Natural killer cell (primary cell): ENCODE measurements at places on chromosomes 13 and 19. TPM values are rescaled to one million over a fixed set of nuclear protein-coding genes. Genes with fewer than 3 reads are reported as not detected.
A peak's percentile ranks its signal among the peaks of the same experiment; 100 is the strongest.

DNA sequence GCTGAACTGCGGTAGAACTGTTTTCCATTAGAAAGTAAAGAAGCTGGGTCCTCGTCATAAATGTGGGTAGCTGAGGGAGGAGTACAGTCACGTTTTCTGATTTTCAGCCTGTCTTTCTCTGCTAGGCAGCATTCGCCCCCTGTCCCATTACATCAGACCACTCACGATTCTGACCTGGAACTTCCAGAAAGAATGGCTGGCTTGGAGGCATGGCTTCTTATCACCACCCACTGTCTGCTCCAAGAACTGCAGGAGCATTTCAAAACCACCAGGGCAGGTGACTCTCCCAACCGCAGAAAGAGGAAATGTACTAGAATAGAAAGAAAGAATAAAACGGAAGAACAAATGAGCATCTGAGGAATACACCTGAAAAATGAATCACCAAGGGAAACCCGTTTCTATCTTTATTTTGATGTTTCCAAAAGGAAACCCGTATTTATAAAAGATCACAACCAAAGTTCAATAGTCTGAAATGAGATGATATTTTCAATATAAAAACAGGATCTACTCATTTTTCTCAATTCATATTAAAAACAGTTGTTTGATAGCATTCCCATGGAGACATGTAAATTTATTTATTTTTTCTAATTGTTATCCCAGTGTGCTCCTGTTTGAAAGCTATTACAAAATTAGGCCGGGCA, 22.1 kb upstream of the POMP start:
- H3K27ac ChIP-seq = no peak overlapping the region
- H3K27me3 ChIP-seq = peaks cover 3% of the 10 kb centered on the region
- H3K4me1 ChIP-seq = no peaks in the 10 kb centered on the region
- DNase-seq = peak; percentile 76
- H3K4me3 ChIP-seq = no peak overlapping the region

DNA sequence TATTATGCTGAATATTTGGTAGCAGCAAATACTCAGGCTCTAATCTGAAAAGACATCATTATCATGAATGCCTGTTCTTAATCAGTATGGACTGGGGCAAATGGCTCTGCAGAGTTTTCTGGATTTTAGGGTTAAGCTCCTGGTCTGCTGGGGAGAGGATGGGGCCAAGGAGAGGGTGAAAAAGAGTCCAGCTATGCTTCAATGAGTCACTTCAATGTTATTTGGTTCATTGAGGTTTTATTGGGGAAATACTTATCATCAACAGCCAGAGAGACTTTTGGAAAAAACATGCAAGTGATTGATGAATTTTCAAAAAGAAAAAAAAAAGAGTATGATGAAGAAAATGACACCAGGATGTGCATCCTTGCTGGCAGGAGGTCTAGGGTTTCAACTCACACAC, 278.3 kb downstream of the UQCRFS1 start:
- no peak overlapping the region for H3K27ac ChIP-seq
- no peak for DNase-seq
- no peaks in the 10 kb centered on the region for H3K36me3 ChIP-seq

DNA sequence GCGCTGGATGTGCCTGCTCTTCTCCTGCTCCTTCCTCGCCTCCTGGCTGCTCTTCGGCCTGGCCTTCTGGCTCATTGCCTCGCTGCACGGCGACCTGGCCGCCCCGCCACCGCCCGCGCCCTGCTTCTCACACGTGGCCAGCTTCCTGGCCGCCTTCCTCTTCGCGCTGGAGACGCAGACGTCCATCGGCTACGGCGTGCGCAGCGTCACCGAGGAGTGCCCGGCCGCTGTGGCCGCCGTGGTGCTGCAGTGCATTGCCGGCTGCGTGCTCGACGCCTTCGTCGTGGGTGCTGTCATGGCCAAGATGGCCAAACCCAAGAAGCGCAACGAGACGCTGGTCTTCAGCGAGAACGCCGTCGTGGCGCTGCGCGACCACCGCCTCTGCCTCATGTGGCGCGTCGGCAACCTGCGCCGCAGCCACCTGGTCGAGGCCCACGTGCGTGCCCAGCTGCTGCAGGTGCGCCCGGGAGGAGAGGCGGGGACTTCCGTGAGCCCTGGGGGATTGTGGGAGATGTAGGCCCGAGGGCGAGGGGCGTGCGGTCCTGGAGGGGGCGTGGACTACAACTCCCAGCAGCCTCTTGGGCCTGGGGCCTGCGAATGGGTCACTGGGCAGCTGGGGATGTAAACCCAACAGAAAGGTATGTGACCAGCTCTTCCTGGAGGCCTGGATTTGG, 6.7 kb downstream of the KCNJ14 start:
- no peaks in the 10 kb centered on the region for H3K4me1 ChIP-seq
- H3K27ac ChIP-seq = no peak overlapping the region
- DNase-seq = no peak
- peaks cover 4% of the 10 kb centered on the region for H3K36me3 ChIP-seq

The KIR3DL1 gene
- 97.1 TPM for total RNA-seq

The KLK14 gene
- total RNA-seq = 0.64 TPM

The CEACAM21 gene
- total RNA-seq = 26.8 TPM

DNA sequence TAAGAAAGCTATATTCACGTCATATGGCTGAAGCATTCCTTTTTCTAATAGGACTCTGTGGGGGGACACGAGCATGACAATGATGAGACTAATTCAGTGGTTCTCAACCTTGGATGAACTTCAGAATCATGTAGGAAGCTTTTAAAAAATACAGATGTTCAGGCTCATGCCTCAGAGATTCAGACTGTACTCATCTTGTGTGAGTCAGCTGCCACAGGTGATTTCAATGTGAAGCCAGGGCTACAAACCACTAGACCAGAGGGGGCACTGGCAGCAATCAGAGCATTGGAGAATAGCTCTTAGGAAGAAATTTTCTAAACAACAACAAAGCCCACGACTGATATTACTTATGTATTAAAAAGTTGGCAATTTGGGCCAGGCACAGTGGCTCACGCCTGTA, 91.7 kb downstream of the SERP2 start:
- DNase-seq = no peak
- no peaks in the 10 kb centered on the region for H3K27me3 ChIP-seq
- no peaks in the 10 kb centered on the region for H3K4me1 ChIP-seq
- no peak overlapping the region for H3K4me3 ChIP-seq
- H3K36me3 ChIP-seq = no peaks in the 10 kb centered on the region

The KLK6 gene
- not detected for total RNA-seq

- H3K27me3 ChIP-seq = no peaks in the 10 kb centered on the region
- no peak overlapping the region for H3K4me3 ChIP-seq
- H3K36me3 ChIP-seq = peaks cover 2% of the 10 kb centered on the region
- no peak for DNase-seq
- peaks cover 26% of the 10 kb centered on the region for H3K4me1 ChIP-seq
Measured at GRCh38 chr19:35992907-35993765, 1.9 kb upstream of the SDHAF1 start.

DNA sequence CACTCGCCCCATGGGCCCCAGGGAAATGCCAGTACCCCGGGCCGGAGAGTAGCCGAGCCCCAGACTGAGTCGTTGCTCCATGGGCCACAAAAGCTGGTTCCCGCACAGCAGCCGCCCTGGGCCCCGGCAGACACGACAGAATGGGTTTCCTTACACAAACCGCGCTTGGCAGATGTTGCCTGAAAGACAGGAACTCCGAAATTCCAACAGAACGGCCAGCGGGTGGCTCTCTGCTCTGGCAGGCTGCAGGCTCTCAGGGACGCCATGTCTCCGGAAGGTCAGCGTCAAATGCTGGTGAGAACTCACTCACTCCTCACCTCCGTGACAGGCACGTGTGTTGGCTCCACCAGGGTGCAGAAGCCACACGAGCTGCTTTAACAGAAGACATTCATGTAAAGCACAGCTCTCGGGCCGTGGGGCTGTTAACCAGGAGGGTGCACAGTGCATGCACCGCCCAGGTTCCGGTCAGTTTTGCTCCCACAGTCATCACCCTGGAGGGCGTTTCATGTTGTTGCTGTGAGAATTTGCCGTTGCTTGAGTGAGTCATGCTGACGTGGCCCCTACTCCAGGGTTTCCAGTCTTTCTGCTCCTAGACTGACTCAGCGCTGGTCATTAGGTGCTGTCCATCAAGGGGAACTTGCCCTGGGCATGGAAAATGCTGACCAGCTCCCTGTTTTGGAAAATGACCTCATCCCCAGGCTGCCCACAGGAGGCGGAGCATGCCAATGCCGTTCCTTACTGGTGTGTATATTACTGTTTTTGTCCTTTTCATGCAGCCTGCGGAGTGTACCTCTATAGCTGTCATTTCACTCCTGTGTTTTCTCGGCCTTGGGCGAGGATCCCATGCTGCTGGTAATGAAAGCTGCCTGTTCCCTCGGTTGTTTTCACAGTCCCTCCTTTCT, 44.8 kb downstream of the ANKRD10 start:
- H3K27ac ChIP-seq = no peak overlapping the region
- H3K4me1 ChIP-seq = peaks cover 24% of the 10 kb centered on the region
- peaks cover 20% of the 10 kb centered on the region for H3K27me3 ChIP-seq
- H3K36me3 ChIP-seq = no peaks in the 10 kb centered on the region
- H3K4me3 ChIP-seq = no peak overlapping the region
- peak; percentile 6 for DNase-seq

GRCh38 chr13:89372193-89372592, 1701.0 kb downstream of the SLITRK5 start:
- H3K4me3 ChIP-seq = no peak overlapping the region
- no peak for DNase-seq
- no peaks in the 10 kb centered on the region for H3K4me1 ChIP-seq
- H3K27me3 ChIP-seq = no peaks in the 10 kb centered on the region

- H3K4me1 ChIP-seq = no peaks in the 10 kb centered on the region
- no peaks in the 10 kb centered on the region for H3K27me3 ChIP-seq
- DNase-seq = no peak
- no peak overlapping the region for H3K27ac ChIP-seq
Measured at GRCh38 chr13:97542102-97542685, 108.2 kb downstream of the RAP2A start.

DNA sequence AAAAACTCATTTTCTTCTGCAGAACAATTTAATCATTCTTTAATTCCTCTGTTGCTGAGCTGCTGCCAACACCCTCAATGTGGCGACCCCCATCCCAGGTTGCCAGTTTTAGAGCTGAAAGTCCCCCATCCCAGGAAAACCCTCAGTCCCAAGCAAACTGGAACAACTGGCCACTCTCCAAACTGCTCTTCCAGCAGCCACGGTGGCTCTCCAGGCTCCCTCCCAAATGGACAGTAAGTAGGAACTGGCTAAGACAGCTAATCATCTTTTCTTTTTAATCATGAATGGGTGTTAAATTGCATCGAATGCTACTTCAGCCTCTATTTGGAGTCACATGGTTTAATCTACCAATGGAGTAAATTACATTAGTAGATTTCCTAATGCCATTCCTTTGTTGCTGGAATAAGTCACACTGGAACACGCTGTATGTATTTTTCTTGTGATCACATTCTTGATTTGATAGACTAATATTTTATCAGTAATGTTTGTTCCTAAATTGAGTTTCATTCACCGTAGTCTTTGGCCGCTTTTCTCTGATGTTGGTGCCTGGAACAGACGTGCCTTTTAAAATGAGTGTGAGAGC, 33.7 kb upstream of the VSTM2B start:
- H3K4me3 ChIP-seq = no peak overlapping the region
- no peak for DNase-seq
- H3K27ac ChIP-seq = no peak overlapping the region
- no peaks in the 10 kb centered on the region for H3K4me1 ChIP-seq
- peaks cover 11% of the 10 kb centered on the region for H3K27me3 ChIP-seq

GRCh38 chr13:111178402-111178801, 63.3 kb downstream of the ARHGEF7 start:
- H3K27me3 ChIP-seq = no peaks in the 10 kb centered on the region
- DNase-seq = no peak
- H3K27ac ChIP-seq = no peak overlapping the region

DNA sequence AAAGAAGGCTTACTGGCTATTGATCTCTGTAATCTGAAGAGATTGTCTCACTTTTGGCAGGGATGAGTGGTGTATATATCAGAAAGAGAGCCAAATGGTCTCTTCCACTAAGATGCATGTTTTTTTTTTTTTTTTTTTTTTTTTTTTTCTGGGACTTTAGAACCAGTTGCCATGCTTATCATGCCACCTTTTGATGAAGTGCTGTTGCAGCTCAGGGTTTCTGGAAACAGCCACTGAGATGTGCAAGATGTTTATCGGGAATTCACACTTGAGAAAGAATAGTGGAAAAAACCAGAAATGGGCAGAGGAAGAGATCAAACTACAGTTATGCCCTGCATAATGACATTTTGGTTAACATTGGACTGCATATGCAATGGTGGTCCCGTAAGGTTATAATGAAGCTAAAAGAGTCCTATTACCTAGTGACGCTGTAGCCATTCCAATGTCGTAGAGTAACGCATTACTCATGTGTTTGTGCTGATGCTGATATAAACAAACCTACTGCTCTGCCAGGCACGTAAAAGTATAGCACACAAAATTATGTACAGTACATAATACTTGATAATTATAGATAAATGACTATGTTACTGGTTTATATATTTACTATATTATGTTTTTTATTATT, 121.0 kb downstream of the KLF5 start:
- no peak overlapping the region for H3K4me3 ChIP-seq
- DNase-seq = no peak

- H3K27me3 ChIP-seq = no peaks in the 10 kb centered on the region
- no peak overlapping the region for H3K27ac ChIP-seq
- H3K4me3 ChIP-seq = no peak overlapping the region
- no peak for DNase-seq
- no peaks in the 10 kb centered on the region for H3K36me3 ChIP-seq
- no peaks in the 10 kb centered on the region for H3K4me1 ChIP-seq
Measured at GRCh38 chr13:38866649-38867048, 124.0 kb downstream of the STOML3 start.

The TMEM145 gene
- total RNA-seq = not detected

The LIN37 gene
- total RNA-seq = 16.7 TPM

DNA sequence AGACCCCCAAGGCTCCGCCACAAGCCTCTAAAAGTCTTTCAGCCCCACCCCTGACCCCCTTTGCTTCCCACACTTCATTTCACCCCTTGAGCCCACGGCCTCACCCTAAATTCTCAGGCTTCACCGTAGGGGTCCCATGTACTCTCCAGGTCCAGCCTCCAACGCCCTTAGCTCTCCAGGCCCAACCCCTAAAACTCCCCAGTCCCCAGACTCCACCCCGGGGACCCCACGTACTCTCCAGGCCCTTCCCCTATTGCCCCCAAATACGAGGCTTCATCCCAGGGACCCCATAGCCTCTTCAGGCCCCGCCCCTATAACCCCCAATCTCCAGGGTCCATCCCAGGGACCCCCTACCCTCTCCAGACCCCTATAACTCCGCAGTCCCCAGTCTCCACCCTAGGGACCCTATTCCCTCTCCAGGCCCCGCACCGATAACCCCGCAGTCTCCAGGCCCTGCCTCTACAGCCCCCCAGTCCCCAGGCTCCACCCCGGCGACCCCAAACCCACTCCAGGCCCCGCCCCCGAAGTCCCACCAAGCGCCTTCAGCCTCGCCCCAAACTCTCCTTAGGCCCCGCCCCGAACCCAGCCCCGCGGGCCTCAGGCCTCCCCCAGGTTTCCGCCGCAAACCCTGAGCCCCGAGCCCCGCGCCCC, 619 bp downstream of the MED16 start:
- peak overlapping the region; percentile 61 for H3K4me3 ChIP-seq
- H3K36me3 ChIP-seq = peaks cover 20% of the 10 kb centered on the region
- H3K27me3 ChIP-seq = no peaks in the 10 kb centered on the region
- peak overlapping the region; percentile 98 for H3K27ac ChIP-seq
- no peak for DNase-seq

The COMP gene
- not detected for total RNA-seq
